ENCODE measurements at places on chromosomes 7 and 10.
A peak's percentile ranks its signal among the peaks of the same experiment; 100 is the strongest.

DNA sequence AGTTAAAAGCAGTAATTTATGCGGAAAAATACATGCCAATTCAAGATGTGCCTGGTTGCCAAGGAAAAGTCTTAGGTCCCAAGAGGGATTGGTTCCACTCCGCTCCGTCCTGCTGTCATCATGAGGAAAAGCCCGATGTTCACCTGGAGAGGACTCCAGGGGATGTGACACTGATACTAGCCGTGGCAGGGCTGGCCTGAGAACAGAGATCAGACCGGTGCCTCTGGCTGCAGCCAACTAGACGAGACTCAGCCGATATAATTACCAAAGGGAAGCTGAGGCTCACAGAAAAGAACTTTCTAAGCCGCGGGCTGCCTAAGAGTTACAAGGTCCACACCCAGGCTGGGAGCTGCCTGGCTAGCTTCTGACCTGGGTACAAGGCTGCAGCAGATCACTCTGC, 81.3 kb upstream of the UNC5B start:
- DNase-seq, result no peak

- no peak for DNase-seq
These were observed 148.6 kb downstream of the DNAJB6 start for GRCh38 chr7:157485361-157485831.

DNA sequence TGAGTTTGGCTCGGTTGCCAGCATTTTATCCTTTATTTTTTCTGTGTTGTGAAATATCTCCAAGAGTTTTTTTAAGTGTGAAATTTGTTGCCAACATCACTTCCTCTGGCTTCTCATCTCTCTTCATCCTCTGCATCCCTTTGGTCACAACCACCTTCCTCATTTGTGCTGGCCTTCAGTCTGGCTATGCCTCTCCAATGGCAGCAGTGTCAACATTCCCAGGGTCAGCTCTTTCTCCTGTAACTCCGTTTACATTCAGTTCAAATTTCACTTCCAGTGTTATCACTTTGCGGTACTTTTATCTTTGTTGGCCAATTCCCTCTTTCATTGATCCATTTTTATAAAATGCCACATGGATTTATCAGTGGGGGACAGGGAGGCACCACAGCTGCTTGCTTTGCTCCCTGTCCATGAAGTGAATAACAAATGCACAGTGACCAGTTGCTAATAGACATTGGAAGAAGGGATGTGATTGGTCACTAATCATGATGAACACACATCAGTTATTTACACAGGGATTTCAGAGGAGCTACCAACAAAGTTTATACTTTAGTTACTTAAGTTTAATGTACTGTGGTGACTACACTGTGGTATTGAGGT, 311.4 kb upstream of the LRGUK start:
- no peak for DNase-seq

- DNase-seq, result no peak
These were observed 73.4 kb upstream of the FAM13C start for GRCh38 chr10:59435707-59436106.

DNA sequence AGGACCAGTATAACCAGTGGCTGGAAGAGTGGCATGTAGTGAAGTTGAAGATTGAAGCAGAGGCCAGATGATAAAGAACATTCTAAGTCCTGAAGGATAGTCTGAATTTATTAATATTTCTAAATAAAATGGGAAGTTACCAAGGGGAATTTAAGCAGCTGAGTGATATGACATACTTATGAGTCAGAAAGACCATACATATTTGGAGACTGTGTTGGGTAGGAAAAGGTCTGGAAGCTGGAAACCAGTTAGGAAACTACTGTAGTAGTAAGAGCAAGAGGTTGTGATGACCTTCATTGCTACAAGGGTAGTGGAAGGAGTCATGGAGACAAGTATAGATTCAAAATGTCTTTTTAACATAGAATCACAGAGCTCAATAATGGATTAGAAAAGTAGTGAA, 752.3 kb downstream of the SUGCT start:
- no peak for DNase-seq

DNA sequence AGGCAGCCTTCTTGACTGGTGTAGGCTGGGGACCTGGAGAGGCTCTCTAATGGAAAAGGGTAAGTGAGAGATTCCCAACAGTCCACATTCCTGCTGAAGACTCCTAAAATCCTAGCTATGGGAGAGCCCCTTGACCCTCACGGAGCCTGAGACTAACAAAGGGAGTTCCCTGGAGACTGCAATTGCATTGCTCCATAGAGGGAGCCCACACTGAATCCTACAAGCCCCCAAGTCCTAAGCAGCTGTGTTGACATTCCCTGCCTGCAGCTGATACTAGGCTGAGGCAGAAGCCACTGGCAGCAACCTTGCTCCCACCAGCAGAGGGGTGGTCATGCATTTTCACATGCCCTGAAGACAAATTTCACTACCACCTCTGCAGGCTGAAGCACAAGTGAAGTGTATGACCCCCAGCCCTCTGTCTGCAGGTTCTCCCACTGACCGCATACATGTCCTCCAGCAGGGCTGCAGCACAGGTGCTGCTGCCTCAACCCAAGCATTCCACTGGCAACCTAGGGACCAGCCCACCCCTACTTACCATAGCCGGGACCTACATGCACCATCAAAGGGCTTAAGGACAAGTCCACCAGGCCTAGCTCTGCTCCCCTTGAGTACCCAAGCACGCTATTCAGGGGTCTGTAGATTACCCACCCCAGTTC, 130.3 kb upstream of the SLC13A1 start:
- no peak for DNase-seq

DNA sequence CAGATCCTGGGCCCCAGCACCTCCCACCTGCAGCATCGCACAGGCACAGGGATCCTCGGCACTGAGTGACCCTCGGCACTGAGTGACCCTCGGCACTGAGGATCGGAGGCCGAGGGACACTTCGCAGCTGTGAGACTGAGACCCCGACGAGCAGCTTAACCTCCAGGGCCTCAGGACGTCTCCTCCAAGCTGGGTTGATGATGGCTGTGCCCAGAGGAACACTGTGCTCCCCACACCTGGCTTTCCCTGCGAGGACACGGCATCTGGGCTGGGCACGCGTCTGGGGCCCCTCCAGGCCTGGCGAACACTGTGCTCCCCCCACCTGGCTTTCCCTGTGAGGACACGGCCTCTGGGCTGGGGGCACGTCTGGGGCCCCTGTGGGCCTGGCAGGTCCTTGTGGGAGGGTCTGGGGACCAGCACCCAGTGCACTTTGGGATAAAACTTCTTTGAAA, 158.3 kb upstream of the PPP2R2D start:
- no peak for DNase-seq

GRCh38 chr7:159006610-159007130, 138.0 kb downstream of the VIPR2 start:
- no peak for DNase-seq

GRCh38 chr7:73519867-73520672, 2.0 kb downstream of the BAZ1B start:
- no peak for DNase-seq

DNA sequence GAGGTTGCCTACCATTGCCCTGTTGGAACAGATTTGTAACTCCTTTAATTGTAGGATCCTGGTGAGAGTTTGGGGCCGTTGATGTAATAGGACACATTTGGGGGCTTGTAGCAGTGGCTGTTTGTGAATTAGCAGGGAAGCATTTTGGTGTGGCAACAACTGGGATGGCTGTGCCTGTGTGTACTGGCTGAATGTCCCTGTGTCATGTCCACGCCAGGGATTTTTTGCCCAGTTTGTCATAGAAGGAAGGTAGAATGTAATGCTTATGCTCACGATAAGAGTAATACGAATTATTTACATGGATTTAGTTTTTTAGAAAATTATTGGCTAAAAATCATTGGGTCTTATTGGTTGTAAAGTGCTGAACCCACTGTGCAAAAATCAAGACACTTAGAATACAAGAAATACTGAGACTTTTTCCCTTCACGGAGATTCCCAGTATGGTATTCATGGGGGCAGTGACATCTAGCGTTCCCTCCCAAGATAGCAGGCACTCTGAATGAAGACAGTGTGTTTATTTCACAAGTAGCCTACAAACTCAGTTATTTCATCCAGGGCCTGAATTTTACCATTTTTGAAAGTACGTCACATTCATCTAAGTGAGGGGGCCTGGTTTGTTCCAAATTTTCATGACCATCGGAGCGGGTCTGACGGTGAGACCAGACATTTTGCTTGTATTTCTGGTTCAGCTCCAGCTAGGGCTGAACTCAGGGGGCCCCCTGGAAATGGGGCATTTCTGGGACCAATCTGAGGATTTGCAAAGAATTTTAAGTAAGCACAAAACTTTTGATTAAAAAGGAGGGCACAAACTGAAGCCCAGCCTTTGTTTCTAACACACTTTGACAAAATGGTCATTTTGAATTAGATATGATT, 74.7 kb downstream of the CACNB2 start:
- DNase-seq, result peak; percentile 80

- DNase-seq, result no peak
These were observed 11.0 kb downstream of the LCOR start for GRCh38 chr10:96842896-96843723.

- DNase-seq, result no peak
These were observed 5.4 kb downstream of the AGBL3 start for GRCh38 chr7:134991469-134992339.

DNA sequence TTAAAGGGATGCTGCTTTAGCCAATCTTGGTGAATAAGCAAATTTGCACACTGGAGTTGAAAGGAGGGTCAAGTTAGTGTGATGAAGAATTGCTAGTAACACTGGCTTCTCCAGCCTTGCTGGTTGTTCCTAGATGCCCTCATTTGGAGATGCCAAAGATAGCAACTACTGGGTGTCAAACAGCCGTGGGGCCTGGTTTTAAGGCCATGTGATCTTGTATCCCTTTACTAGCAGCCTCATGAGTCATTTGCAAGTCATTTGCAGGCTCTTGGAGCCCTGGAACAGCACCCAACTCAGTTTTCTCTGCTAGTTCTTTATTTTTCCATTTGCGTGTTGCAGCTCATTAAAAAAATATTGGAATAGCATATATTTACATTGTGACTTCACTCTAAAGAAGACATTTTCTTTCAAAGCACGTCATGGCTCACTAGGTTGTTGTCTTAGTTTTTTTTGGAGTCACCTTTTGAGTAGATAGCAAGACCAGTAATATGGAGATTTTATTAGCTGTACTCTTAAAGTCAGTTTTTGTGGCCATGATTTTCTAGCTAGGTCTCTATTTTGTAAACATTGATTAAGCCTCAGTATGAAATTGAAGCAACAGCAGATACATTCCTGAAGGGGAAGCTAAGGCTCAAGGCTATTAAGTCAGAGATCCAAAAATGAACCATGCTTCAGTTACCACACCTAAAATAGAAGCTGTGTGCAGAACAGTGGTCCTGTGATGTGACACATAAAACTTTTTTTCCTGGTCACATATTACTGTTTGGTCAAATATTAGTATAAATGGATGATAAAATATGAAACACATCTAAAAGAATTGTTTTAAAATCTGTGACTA, 1.3 kb downstream of the LSMEM1 start:
- peak; percentile 35 for DNase-seq

DNA sequence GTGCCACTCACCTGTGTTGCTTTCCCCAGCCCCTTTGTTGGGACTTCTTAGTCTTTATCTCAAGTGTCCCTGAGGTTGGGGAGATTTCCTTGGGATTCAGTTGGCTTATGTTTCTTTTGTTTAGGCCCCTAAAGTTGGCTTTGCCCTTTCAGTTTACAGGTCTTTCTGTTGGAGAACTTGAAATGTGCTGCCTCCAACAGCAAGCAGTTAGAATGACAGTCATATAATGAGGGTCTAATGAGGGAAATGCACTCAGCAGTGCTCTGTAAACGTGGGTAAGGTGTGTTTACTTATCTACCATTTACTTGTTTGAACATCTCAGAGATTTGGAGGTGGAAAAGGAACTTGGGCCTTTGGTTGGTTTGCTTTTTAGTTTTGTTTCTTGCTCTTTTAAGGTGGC, 191.4 kb upstream of the STK17A start:
- no peak for DNase-seq

- no peak for DNase-seq
These were observed 8.2 kb downstream of the CCDC7 start for GRCh38 chr10:32454148-32454547.

DNA sequence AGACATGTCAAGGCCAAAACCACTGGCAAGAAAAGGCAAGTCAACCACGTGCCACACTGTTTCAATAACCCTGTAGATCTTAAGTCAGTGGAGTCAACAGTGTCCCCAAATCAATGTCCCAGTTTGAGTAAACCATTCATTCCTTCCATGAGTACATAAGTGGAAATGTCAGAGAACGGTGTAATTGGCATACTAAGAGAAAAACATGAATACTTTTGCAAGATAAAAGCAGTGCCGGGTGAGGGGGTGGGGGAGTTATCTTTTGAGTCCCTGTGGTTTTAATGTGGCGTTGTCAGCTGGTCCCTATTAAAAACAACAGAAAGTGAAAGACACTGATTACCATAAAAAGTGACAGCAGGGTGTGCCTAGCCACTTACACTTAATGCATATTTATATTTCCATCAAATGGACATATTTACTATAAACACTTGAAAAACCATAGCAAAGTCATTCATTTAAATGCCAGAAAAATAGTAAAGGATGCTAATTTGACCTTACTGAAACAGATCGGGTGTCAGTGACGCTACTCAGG, 37.8 kb downstream of the RSU1 start:
- DNase-seq, result no peak

DNA sequence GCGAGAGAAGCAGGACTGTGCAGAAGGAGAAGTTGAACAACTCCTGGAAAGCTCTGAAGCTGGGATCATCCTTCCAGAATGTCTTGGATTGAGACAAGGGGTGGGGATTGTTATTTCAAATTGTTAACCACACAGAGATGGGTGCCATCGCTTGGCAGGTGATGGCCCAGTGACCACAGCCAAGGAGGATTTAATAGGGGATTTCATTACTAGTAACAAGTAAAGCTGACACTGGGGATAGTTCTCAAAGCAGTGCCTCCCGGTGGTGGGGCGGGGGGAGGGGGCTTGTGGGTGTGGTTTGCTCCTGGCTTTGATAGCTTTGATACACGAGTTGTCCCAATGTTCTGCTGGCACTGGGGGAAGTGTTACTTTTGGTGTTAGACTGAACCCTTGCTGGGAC, 59.2 kb downstream of the ZNF503 start:
- DNase-seq, result no peak

GRCh38 chr10:84706875-84707274, 378.5 kb downstream of the CCSER2 start:
- peak; percentile 66 for DNase-seq

GRCh38 chr7:139300390-139300789, 40.7 kb upstream of the FMC1 start:
- no peak for DNase-seq

- peak; percentile 94 for DNase-seq
These were observed 144.5 kb downstream of the RNF216 start for GRCh38 chr7:5636914-5637313.

GRCh38 chr7:44286618-44287487, 38.5 kb downstream of the CAMK2B start:
- DNase-seq, result no peak

DNA sequence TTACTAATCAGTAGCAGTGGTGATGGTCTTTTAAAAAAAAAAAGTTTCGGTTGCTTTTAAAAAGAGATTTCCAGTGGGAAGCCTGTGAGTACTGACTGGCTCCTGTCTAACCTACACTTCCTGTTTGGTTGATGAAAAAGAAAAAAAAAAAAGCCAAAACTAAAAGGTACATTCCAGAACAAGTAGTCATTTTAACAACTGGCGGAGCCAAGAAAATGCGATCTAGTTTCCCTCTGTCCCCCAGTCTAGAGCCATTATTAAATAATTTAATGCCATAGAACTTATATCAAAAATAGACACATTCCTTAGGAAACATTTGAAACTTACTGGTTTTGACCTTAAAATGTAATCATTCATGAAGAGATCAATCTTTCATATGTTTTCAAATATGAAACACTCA, 254.2 kb upstream of the C7orf33 start:
- DNase-seq, result no peak

All from umbilical cord (tissue), 2 donors.